ENCODE measurements at places on chromosomes 2 and 18.
A peak's percentile ranks its signal among the peaks of the same experiment; 100 is the strongest.

DNA sequence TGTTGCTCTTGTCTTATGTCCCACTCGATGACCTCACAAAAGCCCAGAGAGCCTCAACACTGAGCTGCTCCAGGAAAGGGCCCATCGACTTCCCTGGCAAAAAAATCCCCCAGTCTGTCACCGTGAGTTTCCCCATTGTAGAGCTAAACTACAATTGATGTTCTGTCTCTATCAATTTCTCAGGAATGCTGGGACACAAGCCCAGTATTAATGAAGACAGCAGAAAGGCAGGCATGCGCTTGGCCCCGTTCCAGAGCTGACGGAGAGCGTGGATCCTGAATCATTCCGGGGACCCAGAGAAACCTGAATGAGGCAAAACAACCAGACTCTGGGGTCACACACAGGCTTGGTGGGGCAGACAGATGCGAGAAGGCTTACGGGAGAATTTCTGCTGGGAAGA lies 146.9 kb downstream of the TTC32 start:
- no peak for DNase-seq

DNA sequence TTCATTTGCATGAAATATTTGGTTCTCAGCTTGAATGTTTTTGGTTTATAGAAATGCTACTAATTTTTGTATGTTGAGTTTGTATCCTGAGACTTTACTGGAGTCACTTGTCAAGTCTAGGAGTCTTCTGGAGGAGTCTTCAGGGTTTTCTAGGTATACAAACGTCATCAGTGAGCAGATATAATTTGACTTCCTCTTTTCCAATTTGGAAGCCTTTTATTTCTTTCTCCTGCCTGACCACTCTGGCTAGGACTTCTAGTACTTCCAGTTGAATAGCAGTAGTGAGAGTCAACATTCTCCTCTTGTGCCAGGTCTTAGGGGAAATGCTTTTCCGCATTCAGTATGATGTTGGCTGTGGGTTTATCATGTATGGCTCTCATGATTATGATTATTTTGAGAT lies 55.4 kb upstream of the THUMPD2 start:
- no peak for DNase-seq

DNA sequence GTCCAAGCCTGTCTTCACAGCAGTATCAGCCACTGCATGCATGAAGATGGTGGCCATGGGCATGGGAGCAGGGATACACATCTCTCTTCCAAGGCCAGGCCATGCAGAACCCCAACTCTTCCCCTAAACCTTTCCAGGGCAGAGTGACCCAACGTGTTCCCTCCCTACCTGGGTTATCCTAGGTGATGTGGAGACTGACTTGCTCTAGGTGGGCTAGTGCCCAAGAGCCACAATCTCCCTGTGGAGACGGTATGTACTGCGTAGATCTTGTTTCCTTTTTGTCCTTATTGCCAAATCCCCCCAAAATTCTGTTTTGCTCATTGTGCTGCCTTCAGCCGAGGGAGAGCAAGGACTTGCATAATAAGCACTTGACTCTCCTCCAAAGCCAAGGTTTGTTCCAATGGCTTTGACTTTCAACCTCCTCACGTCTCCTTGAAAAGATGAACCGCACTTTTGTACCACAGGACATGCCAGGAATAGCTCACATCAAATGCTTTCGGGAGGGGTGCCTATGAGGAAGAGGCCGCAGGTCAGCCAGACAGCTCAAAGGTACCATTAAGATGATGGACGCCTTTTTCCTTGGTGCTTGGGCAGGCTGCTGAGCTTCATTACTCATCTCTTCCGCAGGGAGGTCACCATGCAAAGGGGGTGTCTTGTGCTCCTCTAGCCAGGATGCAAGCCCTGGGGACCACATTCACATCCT lies 76.2 kb upstream of the GLI2 start:
- no peak for DNase-seq

DNA sequence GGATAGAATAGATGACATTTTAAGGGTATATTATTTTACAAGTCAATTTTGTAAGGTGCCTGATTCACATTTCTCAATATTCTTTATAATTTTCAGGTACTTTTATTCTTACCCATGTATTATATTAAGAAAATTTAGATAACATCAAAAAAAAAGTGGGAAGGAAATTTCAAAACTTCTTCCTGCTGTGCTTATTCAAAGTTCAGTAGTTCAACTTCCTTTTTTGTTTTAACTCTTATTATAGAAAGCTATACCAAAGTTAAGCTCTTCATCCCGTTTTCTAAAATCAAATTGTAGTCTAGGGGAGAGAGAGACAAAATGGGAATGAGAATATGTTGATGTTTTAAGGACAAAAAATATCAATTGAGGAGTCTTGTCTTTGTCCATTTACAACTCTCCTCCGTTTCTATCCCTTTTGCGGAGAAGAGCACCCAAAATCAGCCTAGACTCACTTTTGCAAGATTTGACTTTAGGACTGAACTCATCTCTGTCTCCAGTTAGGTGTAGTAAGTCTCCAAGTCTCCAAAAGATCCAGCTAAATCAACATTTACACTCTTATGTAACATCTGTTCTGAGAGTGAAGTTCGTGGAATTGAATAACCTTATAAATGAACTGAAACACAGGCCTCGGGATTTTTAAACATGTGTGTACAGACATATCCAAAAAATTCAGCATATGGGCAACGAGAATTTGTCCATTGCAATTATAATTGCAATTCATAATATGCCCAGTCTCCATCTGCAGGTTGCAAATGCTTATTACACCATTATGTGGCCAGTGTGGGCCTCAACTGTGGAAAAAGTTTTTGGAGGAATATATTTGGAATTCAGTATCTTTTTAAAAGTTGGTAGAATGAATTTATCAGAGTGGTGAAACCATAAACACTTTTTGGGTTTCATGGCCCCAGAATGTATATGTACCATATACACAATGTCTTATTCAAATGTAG lies 23.9 kb downstream of the FAM124B start:
- no peak for DNase-seq

- peak; percentile 82 for DNase-seq
Observed at GRCh38 chr2:64767670-64768468, 114.2 kb upstream of the SERTAD2 start.

DNA sequence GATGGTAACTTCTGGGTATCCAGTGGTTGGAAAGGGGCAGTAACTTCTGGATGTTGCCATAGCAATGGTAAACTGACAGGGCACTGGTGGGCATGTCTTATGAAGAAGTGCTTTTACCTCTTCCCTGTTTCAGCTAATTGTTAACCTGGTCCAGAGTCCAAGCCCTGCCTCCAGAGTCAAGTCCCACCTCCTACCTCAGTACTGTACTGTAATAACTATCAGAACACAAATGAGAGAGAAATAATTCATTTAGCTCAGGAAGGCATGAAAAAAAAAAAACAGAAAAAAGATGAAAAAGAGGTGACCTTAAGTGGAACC lies 237.0 kb downstream of the ZNF804A start:
- DNase-seq: no peak

GRCh38 chr2:219168526-219168925 lies 1.3 kb downstream of the SLC23A3 start:
- DNase-seq: no peak

DNA sequence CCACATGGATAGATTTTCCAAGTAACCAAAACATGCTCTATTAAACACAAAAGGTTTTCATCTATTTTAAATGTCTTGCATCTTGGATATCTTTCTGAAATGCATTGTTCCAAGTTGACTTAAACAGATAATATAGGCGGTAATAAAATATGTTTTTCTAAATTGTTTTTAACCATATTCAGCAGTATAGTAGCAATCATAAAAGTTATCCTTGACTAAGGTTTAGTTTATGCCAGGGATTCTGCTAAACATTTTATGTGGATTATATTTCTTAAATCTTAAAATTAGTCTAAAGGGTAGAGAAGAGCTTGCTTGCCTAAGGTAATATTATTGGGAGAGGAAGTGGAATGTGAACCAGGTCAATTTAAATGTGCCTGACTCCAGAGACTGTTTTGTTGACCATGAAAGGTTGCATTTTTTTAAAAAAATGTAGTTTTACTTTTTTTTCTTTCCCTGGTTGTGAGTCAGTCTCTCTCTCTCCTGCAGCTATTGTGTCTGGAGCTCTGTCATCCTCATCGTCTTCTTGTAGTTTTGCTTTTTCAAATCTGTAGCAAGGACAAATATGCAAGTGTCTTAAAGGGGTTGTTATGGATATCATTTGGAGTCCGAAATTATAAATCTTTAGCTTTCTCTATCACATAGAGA lies 309.1 kb upstream of the COL3A1 start:
- DNase-seq: no peak

GRCh38 chr18:63994783-63995399 lies 25.0 kb downstream of the SERPINB8 start:
- peak; percentile 48 for DNase-seq

GRCh38 chr18:9478545-9478944 lies 3.2 kb downstream of the RALBP1 start:
- DNase-seq: no peak

DNA sequence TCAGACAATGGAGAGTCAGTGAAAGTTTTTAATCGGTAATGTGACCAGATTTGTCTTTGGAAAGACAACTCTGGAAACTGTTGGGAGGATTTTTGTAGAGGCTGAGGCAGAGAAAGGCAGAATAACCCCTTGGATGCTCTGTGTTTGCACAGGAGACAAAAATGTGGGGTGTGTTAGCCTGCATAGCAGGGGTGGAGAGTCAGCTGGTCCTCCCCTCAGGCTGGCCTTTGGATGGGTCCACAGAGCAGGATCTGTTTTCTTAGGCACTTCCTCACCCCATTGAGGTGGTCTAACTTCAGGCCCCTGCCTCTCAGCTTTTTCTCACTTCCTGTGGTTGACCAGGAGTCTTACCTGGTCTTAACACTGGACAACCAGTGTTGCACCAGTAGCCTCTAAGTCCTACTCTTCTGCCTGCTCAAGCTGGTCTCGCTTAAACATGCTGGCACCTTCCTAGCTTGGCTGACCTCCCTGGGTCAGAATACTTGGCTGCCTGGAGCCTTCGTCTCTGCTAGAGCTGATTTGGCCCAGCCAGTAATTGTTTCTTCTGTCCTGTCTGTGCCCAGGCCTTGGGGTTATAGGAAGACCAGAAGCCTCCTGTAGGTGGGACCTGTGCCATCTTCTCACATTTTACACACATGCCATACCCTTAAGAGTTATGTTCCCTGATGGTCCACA lies 259.8 kb upstream of the RASGRP3 start:
- no peak for DNase-seq

DNA sequence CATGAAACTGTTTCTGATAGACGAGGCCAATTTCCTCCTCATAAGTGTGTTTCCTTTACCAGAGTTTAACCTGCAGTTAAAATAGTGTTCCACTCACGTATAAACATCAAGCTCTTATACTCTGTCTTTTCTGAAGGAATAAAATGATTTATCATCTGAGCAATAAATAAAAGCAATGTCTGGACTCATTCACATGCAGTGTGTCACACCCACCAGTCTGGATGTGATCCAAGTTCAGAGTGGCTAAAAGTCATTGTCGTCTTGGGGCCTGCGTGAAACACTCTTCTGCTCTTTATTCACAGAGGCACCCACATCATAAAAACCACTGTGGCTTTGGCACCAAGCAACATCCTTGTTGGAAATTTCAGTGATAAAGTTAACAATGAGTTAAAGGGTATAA lies 19.5 kb upstream of the SLC9A4 start:
- no peak for DNase-seq

- DNase-seq: no peak
Observed at GRCh38 chr2:238921681-238922319, 73.9 kb downstream of the TWIST2 start.

- no peak for DNase-seq
Observed at GRCh38 chr18:25455646-25456045, 103.7 kb upstream of the ZNF521 start.

DNA sequence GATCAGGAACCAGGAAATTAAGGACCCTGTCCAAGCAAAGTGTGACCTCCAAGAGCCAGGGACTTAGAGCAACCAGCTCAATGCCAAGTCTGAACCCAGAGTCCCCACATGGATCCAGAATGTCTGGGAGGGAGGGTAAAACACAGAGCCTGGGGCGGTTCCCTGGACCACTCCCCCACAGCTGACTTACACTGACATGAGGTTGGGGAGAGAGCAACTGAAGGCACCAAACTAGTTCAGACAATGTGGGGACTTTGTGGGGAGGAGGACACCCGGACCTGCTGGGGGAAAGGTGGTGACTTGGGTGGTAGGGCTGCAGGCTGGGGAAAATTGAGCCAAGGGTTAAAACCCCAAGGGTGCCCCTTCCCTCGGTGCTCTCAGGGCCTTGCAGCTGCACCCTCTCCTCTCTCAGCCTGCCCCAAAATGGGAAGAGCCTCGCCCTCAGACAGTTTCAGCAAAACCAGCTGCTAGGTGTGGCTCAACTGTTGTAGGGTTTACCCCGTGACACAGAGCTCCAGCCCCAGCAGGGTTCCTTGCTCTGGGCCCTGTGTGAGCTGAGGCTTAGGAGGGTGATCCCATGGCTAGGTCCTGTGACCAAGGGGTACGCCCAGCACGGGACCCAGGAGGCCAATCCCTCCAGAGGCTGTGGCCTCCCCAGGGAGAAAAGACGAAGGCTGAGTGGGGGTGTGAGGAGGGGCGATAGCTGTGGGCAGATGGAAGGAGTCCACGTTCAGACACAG lies 28.6 kb downstream of the MARCO start:
- DNase-seq: no peak

DNA sequence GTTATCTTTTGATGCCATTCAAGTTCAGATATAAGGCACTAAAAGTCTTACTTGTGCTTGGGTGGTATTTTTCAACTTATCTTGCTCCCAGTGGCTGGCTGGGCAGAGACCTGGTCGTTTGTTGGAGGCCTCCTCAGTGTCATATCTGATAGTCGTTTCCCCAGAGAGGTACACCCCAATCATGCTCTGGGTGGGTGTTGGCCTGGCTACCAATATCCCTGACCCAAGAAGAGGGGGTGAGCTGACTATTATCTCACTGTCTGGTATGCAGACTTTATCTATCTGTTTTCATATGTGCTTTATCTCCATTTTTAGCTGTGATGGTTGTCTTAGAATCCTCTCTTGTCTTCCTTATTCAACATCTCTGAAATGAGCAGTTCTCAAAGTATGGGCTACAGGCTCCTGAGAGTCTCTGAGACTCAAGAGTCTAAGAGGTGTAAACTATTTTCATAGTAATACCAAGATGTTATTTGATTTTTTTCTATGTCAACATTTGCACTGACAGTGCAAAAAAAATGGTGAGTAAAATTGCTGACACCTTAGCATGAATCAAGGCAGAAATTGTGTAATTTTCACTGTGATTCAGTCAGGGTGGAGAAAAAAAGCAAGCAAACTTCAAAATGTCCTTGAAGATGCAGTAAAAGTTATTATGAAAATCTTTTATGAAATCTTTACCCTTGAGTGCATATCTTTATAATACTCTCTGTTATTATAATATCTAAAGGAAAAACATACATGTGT lies 12.3 kb upstream of the PLEK start:
- DNase-seq: no peak

- no peak for DNase-seq
Observed at GRCh38 chr18:9296233-9297006, 38.2 kb upstream of the TWSG1 start.

DNA sequence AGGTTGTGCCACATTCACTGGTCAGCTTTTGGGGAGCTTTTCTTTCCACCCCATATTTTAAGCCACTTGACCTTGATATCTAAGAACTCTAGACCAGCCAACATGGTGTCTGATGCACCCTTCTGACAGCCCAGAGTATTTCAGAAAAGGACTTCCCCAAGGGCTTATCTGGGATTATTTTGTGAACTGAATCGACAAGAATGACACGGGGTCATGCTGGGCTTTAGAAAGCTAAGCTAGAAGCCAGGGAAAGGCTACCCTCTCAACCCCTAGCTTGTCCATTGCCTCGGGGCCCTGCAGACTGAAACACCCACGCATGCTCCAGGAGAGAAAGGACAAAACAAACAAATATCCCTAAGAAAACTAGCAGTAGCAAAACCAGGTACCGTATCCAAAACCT lies 16.0 kb downstream of the SLC4A5 start:
- no peak for DNase-seq

- DNase-seq: no peak
Observed at GRCh38 chr2:239801404-239802184, 223.5 kb downstream of the NDUFA10 start.

Measured in nucleus accumbens (tissue), 56 donors.